ENCODE measurements at places on chromosomes 3 and 15.

DNA sequence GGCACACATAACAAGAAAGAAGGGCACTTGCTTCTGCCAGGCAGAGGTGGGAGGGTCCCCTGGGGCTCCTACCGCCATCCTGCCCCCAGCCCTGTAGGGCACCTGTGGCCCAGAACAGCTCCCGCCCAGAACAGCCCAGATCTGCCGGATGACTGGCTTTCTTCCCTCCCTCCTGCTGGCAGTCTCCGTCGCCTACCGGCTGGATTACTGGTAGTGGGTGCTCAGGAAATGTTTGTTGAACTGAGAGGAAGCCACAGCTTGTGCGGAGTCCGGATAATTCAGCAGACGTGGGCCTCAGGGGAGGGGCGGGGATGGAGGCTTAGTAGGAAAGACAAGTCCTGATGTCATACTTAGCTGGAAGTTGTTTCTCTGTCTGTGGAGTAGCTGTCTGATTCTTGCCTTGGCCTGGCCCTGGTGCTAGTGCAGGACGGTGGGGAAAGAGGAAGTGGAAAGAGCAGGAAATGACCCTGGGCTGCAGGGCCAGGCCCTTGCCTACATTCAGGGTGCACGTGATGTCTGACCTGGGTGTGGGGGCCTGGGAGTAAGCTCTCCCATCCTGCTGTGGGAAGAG lies 6.7 kb downstream of the CCDC9B start:
- no peak for DNase-seq

GRCh38 chr3:194610689-194611088 lies 22.5 kb downstream of the TMEM44 start:
- DNase-seq = no peak

GRCh38 chr3:12772462-12772861 lies 13.4 kb upstream of the TMEM40 start:
- no peak for DNase-seq

GRCh38 chr3:97515076-97515475 lies 249.5 kb upstream of the ARL6 start:
- DNase-seq = no peak

GRCh38 chr3:11211531-11212298 lies 57.4 kb downstream of the HRH1 start:
- no peak for DNase-seq

- DNase-seq = no peak
Measured at GRCh38 chr15:84992157-84992944, 10.7 kb downstream of the PDE8A start.

DNA sequence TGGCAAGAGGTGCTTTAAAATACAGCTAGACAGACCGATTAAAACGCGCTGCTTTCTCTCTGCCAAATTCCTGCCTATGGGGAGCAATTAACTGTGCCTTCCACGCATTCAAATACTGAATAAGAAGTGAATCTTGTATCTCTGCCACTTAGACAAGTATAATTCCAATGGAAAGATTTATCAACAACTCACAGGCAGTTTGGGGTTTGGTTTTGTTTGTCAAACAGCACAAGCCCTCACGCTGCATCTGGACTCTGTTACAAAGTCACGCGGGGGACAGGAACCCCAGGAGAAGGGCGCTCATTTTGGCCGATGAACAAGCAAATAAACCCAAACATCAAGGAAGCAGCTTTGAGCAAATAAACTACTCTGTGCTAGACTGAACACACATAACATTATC lies 61.8 kb upstream of the TMCO5A start:
- no peak for DNase-seq

GRCh38 chr3:114452256-114452655 lies 158.4 kb downstream of the TIGIT start:
- DNase-seq = peak; percentile 31

- no peak for DNase-seq
Measured at GRCh38 chr3:119508172-119508845, 10.0 kb downstream of the TIMMDC1 start.

GRCh38 chr3:186705882-186706780 lies 11.0 kb upstream of the KNG1 start:
- no peak for DNase-seq

- no peak for DNase-seq
Measured at GRCh38 chr3:146044046-146044445, 116.9 kb downstream of the PLOD2 start.

- DNase-seq = no peak
Measured at GRCh38 chr15:45611305-45611704, 23.5 kb upstream of the SQOR start.

- DNase-seq = no peak
Measured at GRCh38 chr3:140292170-140292569, 357.2 kb downstream of the CLSTN2 start.

- no peak for DNase-seq
Measured at GRCh38 chr3:182644790-182645433, 148.4 kb upstream of the ATP11B start.

GRCh38 chr15:82807920-82808633 lies 1.4 kb upstream of the WHAMM start:
- DNase-seq = no peak

DNA sequence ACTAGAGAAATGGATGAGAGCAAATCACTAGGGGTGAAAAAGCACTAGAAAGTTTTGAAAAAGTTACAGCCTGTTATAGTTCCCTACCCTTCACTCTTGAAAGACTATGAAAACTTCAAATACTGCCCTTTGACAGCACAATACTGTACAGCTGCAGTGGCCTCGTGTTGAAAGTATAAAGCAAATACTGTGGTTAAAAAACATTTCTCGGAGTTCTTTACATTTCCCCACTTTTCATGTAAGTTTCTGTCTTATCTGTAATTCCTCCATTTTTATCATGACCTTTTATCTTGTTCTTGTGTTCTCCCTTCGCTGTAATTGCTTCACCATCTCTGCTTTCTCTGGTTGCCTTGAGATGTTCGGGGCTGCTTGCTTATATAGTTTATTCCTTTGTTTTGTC lies 423.8 kb upstream of the CFAP20DC start:
- DNase-seq = no peak

DNA sequence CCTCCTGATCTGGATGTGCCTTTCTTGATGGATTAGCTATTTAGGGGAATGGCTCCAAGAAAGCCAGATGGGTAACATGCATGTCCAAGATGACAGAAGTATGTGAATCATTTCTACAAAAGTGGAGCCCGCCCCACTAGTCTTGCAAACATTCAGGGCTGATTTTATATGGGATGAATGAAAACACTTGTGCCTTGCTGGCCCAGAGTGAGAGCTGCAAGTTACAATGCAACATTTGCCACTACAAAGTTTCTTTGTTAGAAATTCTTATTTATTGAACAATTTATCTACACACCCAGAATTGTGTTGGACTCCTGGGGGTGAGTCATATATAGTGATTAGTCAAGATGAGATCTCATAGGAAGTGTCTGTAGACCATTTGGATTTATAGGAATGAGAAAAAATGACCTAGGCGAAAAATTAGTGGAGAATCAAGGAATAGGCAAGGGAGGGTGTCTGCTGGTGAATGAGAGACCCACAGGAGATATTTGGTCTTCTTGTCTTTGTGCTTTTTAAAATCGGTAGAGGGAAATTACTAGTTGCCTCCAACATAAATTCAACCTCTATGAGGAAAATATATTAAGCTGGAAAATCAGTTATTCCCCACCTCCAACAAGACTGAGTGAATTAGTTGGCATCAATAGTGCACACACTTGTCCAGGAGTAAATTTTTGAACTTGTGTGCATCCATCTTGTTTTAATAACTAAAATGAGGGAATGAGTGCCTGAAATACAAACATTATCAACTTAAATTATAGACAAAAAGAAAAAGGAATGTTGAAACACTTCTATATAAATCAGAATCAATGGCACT lies 53.5 kb upstream of the DCBLD2 start:
- peak; percentile 87 for DNase-seq

GRCh38 chr3:45670991-45671390 lies 18.2 kb upstream of the SACM1L start:
- DNase-seq = no peak

DNA sequence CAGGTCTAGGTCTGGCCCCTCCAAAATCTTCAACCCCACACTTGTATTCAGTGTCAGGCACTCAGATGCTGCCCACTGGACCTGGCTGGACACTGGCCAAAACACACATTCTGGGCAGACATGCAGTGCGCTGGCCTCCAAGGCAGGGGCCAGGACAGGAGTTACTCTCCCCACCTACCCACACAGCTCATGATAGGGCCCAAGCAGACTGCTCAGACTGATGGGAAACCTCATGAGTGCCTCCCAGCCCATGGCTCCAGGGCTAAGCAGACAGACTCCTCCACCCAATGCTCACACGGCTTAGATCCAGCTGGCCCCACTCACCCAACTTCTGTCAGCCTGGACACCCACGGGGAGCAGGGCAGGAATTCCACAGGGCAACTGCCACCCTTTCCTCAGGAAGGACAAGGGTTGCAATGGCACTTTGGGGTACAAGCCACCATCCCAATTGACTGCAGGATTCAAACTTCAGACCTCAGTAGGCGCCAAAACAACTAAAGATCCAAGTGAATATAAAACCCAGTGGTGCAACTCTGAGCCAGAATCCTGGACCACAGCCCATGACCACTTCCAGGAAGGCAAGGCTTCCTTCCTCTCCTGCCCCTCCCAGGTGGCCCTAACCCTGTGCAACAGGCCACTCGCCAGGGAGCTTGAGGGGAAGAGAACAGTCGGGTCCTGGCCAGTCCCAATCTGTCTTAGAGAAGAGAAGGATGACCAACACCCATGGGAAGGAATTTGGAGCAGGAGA lies 1.4 kb downstream of the LTF start:
- DNase-seq = no peak

DNA sequence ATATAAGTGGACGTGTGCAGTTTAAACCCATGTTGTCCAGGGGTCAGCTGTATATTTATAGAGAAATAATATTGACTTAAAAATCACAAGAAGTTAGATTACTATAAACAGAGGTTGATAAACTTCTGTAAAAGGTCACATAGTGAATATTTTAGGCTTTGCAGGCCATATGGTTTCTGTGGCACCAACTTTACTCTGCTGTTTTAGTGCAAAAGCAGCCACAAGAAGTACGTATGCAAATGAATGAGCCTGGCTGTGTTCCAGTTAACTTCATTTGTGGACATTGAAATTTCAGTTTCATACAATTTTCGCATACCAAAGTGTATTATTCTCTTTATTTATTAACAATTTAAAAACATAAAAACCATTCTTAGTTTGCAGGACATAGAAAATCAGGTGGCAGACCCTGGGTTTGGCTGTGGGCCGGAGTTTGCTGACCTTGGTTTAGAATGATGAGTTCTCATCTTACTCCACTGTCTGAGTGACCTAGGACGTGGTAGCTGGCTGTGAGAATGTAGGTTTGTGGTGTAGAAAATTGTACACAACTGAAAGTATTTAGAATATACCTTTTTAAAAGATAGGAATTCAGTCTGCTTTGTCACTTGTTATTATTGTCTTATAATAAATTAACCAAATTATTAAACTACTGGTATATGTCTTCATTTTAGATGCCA lies 16.3 kb downstream of the FAN1 start:
- no peak for DNase-seq

- DNase-seq = no peak
Measured at GRCh38 chr15:92149029-92149428, 244.7 kb upstream of the ST8SIA2 start.

DNA sequence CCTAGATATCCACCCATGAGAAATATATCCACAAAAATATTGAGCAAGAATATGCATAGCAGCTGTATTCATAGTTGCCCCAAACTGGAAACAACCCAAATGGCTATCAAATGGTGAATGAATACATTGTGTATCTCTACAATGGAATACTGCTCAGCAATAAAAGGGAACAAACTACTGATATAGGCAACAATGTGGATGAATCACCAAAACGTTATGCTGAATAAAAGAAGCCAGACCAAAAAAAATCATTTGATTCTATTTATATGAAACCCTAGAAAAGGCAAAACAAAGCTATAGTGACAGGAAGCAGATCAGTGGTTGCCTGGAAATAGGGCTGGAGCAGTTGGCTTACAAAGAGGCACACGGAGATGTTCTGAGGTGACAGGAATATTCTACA lies 15.5 kb upstream of the CMTM7 start:
- DNase-seq = no peak

GRCh38 chr3:192570821-192571791 lies 156.2 kb downstream of the FGF12 start:
- DNase-seq = peak; percentile 49

- DNase-seq = no peak
Measured at GRCh38 chr3:143427631-143428030, 308.1 kb downstream of the CHST2 start.
